Cortex of kidney (tissue), 1 donor: ENCODE measurements at places on chromosomes 6 and 20.

GRCh38 chr6:8082572-8082953, 18.4 kb upstream of the BLOC1S5 start:
- DNase-seq, result no peak

DNA sequence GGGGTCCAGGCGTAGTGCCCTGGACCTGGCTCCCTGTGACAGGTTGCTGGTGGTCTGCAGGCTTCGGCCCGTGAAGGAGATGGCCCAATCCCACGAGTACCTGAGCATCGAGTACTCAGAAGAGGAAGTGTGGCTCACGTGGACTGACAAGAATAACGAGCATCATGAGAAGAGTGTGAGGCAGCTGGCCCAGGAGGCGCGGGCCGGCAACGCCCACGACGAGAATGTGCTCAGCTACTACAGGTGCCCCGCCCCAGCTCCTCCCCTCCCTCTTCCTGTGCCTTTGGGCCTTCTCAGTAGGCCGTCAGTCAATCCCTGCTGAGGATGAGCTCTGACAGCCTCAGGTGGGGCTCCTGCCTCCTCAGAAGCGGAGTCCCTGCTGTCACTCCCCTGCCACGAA, 42.6 kb downstream of the UQCC2 start:
- DNase-seq, result no peak

DNA sequence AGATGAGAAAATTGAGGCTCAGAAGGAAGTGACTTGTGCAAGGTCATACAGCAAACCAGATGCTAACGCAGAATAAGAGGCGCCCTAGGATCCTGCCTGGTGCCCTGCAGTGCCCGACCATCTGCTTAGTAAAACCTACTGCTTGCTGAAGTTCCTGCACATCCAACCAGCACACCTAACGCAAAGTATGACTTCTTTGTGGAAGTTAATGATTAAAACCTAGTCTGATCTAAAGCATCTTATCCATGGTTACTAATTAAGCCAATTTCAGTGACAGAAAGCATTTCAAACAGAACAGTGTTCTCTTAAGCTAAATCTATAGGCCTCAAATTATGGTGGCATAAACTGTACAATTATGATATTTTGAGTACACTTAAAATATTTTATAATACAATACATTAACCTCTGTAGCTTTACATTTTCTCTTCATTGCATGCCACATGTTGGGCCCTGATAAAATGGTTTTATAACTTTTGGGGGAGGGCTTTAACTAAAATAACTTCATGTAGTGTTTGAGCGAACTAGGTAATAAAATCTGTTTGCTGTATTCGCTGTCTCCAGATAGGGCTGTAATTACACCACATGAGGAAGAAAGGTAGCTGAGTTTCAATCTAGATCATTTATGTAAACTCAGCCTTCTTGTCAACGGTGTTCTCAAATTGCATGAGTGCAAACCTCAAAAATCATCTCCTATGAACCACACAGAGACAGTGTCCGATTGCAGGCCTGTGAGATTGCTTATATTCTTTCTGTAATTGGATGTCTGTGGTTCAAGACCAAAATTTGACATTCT, 37.5 kb upstream of the BEND3 start:
- no peak for DNase-seq

GRCh38 chr6:166949528-166950442, 6.6 kb downstream of the RNASET2 start:
- no peak for DNase-seq

DNA sequence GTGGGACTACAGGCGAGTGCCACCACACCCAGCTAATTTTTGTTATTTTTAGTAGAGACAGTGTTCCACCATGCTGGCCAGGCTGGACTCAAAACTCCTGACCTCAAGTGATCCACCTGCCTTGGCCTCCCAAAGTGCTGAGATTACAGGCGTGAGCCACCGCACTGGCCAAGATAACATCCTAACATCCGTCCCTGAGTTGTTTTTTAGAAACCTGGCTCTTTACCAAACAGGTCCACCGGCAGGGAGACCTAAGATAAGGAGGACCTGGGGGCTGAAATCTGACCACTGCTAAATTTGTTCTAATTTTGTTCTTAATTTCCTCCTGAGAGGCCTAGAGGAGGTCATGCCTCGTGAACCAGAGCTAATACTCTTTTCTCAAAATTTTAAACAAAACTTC, 20.5 kb downstream of the CTCFL start:
- DNase-seq, result no peak

DNA sequence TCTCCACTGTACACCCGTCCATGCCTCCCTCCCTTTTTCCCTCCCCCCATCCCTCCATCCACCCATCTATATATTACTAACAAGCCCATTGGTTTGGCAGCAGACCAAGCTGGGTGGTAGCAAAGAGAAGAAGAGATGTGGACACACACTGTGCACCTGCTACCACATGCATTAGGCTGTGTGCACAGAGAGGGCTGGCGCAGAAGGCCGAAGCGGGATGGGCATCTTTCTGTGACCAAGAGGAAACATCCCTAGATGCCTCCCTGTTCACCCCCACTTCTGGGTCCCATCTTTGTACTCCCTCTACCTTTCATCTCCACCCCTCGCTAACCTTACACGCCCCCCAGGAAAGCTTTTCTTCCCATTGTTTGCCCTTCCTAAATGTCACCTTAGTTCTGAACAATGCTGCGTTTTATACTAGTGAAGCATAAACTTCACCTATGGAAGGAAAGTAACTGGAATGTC, 64.9 kb upstream of the AFDN start:
- DNase-seq, result no peak

- no peak for DNase-seq
Measured at GRCh38 chr6:155398221-155398620, 57.4 kb downstream of the NOX3 start.

DNA sequence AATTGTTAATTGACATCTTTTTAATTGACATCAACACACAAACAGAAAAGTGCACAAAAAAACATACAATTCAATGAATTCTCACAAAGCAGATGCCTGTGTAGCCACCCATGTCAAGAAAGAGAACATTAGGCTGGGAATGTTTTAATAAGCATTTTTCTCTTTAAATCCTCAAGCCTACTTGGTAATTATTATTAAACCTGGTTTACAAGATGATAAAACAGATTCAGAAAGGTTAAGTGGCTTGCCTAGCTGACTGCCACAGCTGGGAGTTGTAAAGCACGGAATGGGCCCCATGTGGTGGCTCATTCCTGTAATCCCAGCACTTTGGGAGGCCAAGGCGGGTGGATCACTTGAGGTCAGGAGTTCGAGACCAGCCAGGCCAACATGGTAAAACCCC, 90.0 kb upstream of the AKAP12 start:
- DNase-seq, result no peak

DNA sequence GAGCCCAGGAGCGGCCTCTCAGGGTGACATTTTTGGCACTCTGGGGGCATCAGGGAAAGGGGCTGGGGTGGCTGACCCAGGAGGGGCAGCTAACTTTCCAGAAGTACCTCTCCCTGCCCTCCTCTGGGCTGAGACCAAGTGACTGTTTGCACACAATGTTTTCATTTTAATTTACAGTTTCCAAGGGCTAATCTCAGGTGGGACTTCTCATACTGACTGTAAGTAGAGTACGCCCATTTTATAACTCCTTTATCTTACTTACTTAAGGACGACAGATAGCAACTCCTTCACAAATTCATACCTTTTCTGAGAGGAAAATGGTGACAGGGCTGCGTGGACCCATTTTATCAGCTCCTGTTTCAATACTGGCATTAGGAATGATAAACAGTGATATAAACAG, 172.9 kb upstream of the EXOC2 start:
- no peak for DNase-seq

GRCh38 chr20:23270382-23270911, 80.1 kb upstream of the NXT1 start:
- DNase-seq, result no peak

- DNase-seq, result no peak
Measured at GRCh38 chr6:3345836-3346235, 87.1 kb downstream of the PSMG4 start.

- DNase-seq, result no peak
Measured at GRCh38 chr6:17622144-17622543, 22.0 kb downstream of the FAM8A1 start.

DNA sequence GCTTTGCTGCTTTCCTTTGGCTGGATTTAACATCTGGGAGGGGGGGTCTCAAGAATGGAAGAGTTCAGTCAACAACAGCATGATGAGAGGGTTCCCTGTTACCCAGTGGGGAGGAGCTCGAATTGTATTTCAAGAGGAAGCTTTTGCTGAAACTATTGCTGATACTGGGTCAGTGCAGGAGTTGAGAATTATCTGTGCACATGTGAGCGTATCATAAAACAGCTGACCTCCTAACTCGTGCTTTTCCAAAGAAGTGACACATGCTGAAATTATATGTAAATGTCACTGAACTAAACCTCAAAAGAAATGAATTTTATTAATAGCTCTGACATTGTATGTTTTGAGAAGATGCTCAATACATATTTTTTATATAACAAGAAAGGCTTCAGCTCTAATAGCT, 96.3 kb downstream of the PHF3 start:
- DNase-seq, result no peak

DNA sequence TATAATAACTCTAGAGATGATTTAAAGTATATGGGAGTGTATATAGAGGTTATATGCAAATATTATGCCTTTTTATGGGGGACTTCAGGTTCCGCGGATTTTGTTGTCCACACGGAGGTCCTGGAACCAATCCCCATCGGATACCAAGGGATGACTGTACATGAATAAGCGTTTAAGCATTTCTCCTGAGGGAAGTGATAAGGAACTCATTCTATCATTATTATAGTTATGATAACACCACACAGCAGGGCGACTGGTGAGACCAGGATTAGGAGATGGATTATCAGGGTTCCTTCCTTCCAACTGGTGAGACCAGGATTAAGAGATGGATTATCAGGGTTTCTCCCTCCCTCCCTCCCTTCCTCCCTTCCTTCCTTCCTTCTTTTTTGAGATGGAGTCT, 6.6 kb downstream of the ECI2 start:
- DNase-seq, result no peak

GRCh38 chr20:58956078-58956477, 25.0 kb upstream of the NELFCD start:
- DNase-seq, result no peak

DNA sequence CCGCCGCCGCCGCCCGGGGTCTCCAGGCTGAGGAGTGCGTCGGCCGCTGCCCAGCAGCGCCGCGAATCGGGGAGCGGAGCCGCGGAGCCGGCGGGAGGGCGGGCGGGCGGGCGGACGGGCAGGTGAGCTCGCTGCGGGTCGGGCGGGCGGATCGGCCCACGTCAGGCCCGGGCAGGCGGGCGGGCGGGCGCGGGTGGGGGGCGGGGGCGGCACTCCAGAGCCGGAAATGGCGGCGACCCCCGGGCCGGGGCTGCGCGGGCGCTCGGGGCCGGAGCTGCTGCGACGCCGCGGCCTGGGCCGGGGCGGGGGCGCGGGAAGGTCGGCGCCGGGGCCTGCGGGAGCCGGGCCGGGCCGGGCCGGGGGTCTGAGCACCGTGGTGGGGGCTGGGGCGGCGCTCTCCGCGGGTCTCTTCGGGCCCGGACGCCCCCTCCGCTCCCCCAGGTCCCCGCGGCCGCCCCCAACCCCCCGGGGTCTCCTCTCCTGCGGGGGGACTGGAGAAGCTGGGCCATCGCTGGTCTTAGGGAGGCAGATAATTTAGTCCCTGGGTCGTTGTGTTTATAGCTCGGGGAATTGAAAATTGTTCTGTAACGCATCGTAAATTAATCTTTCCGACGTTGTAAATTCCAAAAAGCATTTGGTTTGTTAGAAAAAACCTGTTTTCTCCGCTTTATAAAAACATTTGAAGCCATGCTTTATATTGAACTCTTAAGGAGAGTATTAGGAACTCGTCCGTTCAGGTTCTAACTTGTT, 451 bp downstream of the DNAJC5 start:
- DNase-seq, result no peak

- no peak for DNase-seq
Measured at GRCh38 chr20:23143098-23143497, 57.0 kb upstream of the CD93 start.

GRCh38 chr20:35342154-35342769, 50.0 kb upstream of the FAM83C start:
- DNase-seq, result no peak
